ENCODE measurements at places on chromosomes 11 and 22.

GRCh38 chr11:127485541-127485940 is 485.0 kb upstream of the KIRREL3 start:
- no peak for DNase-seq

DNA sequence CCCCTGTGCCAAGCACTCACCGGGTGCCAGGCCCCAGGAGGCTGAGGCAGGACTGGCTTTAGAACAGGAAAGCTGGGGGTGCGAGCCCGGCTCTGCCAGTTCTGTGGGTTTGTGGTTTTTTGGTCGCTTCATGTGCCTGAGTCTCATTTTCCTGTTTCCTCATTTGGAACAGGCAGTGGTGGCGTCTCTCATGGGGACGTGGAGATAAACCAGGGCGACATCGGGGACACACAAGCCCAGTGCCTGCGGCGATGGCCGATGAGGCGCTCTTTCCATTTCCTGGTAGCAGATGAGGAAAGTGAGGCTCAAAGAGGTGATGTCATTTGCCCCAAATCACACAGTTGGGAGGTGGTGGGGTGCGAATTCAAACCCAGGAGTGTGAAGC is 20.8 kb upstream of the CHKA start:
- no peak for DNase-seq

DNA sequence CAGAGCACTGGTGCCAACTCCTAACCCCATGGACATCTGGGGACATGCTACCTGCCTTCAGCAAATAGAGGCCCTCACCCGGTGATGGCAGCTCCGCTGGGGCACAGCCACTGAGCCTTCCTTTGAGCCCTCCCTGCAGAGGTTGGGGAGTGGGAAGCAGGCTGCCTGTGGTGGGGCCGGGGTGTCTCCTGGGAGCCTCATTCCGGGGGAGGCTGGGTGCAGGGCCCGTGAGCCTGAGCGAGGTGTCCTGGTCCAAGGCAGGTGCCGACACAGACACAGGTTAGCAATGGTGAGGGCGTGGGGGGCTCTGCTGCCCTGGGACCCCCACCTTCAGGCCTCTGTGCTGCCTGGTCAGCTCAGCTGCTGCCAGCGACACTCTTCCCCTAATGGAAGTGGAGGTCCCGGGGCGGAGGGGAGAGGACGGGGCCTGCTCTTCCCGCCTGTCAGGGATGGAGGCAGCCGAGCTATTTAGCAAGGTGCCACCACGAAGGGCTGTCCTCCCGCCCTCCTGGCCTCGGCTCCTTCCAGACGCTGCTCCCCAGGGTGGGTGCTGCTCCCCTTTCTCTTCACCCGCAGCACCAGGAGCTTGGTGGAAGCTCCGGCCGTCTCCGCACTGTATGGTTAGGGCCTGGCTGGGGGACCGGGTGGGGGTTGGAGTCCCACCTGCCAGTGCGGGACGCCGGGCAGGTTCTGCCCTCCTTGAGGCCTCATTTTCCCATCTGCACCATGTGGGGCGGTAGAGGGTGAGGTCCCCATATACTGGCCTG is 11.2 kb downstream of the TSPAN4 start:
- DNase-seq, result no peak

DNA sequence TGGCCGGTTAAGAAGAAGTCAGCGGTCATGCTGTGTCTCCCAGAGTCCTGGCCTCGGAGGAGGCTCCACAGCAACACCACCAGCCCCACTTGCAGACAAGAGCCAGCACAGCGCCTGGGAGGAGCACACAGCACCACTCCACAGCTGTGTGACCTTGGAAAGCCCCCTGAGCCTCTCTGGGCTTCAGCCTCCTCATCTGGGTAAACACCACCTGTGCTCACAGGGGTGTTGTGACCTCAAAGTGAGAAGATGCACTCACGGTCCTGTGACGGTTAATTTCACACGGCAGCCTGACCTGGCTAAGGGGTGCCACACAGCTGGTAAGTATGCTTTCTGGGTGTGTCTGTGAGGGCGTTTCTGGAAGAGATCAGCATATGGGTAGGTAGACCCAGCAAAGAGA is 54.7 kb downstream of the PHF21B start:
- DNase-seq, result no peak

- DNase-seq, result no peak
Measured at GRCh38 chr22:47627556-47628253, 865.3 kb downstream of the TBC1D22A start.

DNA sequence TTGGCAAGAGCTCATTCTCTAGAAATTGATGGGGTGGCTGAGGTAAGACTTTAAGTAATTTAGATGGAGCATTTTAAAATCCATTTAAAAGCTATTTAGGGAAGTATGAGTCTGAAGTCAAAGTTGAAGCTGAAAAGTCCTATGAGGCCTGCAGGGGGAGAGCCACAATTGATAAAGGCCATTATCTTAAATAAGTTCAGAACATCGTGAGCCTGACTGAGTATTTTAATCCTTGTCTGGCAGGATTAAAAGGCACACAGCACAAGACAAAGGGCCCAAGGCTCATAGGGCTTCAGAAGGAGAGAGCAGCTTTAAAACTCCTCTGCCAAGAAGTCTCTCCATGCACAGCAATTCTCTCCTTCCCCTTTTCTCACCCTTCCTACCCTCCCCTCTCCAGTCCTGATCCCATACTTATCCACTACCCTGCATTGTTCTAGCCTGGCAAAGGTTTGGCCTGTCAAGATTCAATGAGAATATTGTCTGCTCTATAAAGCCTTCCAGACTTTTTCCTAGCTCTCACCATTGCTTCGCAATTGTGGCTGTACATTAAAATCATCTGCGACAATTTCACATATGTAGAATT is 1312.9 kb downstream of the FAM181B start:
- DNase-seq, result no peak

Data from CD4-positive, alpha-beta memory T cell (primary cell).